ENCODE measurements at places on chromosomes 6 and 20.

GRCh38 chr20:37552415-37552814, 24.7 kb upstream of the BLCAP start:
- no peak for DNase-seq

DNA sequence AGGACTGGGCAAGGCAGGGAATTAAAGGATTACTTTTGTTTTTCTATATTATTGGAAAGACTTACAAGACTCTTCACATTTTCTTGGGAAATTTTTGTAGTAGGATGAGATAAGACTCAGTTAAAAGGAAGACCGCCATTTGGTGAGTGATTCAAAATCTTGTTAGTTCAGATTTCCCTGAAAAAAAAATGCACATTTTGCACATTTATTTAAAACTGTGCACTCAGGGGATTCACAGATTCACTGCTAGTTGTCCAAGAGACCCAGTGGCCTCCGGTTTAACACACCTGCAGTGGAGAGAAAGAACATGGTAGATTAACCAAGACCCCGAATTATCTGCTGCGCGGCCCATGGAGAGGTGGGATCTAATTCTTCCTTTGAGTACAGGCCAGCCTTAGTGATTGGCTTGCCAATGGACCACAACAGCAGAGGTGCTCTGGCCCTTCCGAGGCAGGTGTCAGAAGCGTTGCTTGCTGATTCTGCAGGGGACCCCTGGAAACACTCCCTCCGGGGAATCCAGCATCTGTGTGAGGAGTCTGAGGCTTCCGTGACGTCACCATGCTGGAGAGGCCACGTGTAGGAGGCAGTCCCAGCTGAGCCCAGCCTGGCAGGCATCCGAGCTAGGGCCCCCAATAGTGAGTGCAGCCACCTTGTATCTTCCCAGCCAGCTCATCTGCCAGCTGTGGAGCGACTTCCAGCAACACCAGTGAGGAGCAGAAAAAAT, 68.9 kb downstream of the ZNF217 start:
- no peak for DNase-seq

GRCh38 chr20:3980260-3981131, 34.9 kb downstream of the RNF24 start:
- no peak for DNase-seq

DNA sequence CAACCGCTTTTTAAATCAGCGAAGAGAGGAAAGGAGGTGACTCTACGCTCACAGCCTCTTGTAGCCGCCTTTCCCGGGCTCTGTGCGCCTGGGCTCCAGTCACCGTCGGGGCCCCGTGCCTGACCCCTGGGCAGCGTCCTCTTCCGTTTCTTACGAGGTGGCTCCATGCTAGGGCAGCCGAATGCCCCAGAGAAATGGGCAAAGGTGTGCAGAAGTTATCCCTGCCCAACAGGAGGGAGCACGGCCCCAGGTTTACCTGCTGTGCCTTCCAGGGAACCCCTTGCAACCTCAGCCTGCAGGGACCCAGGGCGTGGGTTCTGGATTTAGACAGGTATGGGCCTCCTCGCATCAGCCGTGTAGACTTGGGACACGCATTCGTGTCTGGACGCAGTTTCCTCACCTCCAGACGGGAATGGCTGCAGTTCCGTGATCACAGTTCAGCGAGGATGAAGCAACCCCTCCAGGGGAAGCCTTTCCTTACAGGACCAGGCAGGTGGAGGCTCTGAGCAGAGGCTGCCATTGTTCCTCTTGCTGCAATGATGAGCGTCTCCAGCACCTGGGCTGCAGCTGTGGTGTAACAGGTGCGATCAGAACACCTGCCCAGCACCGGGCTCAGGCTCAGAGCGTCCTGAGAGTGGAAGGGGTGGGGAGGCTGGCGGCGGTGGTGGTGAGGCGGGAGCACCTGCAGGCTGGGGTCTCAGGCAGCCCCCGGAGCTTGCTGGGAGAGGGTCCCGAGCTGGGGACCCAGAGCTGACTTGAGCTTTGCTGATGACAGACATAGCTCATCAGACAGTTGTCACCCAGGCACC, 81.3 kb upstream of the BHLHE23 start:
- DNase-seq = no peak

DNA sequence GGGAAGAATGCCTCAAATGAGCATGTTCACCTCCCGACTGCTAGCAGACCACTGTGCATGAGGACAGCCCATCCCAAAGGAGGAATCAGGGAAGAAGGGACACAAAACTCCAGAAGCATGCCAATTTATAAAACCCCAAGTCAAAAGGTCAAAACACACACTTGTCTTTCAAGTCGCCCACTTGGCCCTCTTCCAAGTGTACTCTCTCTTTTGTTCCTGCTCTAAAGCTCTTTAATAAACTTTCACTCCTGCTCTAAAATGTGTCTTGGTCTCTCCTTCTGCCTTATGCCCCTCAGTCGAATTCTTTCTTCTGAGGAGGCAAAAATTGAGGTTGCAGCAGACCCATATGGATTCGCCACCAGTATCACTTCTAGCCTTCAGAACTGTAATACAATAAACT, 33.9 kb upstream of the TPBG start:
- no peak for DNase-seq

DNA sequence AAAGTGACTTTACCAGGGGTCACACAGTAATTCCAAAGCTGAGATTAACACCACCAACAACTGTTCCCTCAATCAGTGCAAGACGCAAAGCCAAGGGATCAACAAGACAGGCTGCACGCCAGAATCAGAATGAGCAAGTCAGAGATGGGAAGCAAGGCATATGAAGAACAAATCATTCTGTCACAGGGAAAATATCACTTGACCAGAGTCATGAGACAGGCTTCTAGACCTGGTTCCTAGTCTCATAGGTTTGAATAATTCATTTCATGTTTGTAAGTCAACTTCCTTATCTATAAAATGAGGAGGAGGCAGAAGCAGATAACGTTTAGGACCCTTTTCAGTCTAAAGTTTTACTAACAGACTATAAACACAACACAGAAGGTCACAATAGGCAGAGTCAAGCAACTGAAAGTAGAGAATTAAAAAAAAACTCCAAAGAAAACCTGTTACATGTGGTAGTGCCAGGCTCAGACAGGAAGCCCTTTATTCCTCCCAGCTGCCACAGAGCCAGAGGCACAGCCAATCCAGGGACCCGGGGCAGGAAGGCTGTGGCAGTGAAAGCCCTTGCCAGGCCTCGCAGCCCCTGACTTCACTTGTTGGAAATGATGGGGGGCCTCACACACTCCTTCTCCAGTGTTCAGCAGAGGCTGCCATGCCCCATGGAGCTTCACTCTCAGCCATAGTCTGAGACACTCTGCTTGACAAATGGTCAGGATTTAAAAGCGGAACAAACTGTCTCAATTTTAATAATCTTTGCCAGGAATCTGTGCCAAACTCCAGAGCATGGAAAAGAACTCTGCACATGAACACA, 29.2 kb upstream of the DST start:
- DNase-seq = no peak

All from stimulated activated CD4-positive, alpha-beta T cell treated with anti-CD3 and anti-CD28 coated beads, Interleukin-15, amount 100 ng/mL, for 1 hour (primary cell).